GM23338 (cell line): ENCODE measurements at places on chromosomes 7 and 10.

- DNase-seq, result no peak
Measured at GRCh38 chr10:33147013-33147310, 187.5 kb downstream of the NRP1 start.

GRCh38 chr7:128915271-128915819, 4.8 kb upstream of the KCP start:
- DNase-seq, result peak; percentile 49

DNA sequence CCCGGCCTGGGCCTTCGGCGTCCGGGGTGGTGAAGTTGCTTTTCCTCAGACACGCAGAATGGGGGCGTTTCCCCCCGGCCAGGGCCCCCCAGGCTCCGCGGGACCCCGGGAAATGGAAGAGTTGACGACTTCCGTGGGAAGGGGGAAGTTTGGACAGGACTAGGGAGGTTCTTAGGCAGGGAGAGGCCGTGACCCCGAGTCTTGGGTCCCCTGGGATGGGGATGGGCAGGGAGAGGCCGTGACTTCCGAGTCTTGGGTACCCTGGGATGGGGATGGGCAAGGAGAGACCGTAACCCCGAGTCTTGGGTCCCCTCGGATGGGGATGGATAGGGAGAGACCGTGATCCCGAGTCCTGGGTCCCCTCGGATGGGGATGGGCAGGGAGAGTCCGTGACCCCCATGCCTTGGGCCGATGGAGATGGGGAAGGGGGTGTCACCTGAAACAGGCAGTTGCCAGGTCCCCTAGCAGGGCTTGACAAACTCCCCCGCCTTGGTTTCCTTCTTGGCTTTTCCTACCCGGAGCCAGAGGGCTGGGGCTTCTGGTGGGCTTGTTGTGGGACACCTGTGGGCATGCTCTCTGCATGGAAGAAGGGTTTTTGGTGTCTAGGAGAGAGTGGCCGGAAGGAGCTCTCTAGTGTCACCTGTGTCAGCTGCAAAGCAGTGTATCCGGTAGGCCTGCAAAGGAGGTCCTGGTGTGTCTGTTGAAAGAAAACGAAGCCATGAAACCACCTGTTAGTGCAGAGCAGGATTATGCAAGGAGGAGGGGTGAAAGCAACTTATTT, 1.1 kb downstream of the TRRAP start:
- DNase-seq, result peak; percentile 51

- DNase-seq, result peak; percentile 59
Measured at GRCh38 chr7:49099587-49100326, 175.4 kb downstream of the CDC14C start.

DNA sequence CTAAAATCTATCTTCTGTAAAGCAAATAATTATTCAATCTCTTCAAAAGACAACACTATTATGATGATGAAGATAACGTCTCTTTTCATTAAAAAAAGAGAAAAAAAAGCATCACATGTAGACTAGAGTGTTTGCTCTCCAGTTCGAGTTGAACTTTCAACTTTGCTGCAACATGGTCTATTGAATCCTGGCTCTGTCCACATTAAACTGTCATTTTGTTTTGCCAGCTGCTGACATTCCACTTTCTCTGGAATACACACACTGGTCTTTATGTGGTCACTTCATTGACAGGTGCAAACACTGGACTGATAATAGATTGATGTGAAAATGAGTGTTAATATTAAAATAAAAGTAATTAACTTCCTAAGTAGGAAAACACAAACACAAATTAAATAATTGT, 61.7 kb downstream of the PTF1A start:
- DNase-seq, result no peak
